ENCODE measurements at places on chromosomes 13 and 19.

DNA sequence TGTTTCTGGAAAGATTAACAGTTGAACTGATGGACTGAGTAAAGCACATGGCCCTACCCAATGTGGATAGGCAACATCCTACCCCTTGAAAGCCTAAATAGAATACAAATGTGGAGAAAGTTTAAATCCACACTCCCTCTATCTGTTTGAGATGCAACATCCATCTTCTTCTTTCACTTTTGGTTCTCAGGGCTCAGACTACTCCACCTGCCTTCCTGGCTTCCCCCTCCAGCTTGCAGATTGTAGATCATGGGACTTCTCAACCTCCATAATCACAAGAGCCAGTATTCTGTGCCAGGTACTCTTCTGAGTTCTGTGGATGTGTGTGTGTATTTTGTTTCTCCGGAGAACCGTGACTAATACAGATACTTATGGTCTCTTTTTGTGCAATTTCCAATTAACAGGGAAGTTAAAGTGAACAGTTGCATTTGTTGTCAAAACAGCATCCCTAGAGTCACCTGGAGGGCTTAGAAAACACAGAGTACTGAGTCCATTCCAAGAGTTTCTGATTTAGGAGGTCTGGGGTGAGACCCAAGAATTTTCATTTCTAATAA is 590.3 kb upstream of the MIR17HG start:
- no peak for DNase-seq

DNA sequence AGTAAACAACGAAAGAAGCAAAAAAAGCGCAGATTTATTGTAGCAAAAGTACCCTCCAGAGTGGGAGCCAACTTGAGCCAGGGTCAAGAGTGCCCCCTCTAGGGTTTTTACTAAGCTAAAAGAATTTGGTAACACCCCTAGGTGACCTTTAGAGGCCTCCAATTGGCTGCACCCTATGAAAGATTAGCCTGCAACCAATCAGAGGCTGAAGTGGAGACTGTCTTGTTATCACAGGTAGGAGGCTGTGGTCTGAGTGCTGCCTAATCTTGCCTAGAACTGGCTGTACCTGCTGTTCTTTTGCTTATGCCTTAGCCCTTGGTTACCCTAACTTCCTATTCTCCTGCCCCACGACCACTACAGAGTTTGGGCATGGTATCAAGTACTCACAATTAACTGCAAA is 38.3 kb downstream of the ANKRD10 start:
- DNase-seq, result no peak

- DNase-seq, result no peak
Observed at GRCh38 chr13:46176756-46177155, 5.2 kb downstream of the LCP1 start.

DNA sequence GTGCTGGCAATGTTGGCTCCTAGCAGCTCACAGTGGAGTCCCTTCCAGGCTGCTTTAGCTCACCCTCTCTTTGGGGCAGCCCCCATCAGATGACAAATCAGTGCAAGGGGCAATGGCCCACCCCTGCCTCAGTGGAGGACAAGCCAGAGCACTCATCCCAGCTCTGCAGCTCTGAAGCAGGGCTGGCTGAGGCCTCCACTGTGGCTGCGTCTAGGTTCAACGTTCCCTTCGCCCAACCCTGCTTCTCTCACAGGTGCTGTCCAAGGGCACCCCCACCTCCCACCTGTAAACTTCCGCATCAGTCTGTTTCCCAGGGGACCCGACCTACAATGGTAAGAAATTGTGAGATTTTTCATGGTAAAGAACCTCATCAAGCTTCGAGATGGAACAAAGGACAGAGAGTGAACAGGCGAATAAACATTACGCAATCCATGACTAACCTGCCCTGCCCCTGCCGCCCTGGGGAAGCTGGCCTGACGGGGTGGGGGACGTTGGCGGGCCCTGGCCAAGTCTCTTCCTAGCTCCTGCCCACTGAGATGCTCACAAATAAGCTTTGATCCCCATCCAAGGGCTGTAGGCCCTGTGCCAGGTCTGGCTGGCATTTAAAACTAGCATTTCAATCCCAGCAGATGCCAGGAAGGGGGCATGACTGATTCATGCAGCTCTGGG is 40.5 kb downstream of the DZIP1 start:
- DNase-seq, result peak; percentile 84

- DNase-seq, result peak; percentile 95
Observed at GRCh38 chr19:38831142-38831605, 420 bp downstream of the ECH1 start.

- no peak for DNase-seq
Observed at GRCh38 chr13:49342454-49342853, 94.7 kb downstream of the CDADC1 start.

DNA sequence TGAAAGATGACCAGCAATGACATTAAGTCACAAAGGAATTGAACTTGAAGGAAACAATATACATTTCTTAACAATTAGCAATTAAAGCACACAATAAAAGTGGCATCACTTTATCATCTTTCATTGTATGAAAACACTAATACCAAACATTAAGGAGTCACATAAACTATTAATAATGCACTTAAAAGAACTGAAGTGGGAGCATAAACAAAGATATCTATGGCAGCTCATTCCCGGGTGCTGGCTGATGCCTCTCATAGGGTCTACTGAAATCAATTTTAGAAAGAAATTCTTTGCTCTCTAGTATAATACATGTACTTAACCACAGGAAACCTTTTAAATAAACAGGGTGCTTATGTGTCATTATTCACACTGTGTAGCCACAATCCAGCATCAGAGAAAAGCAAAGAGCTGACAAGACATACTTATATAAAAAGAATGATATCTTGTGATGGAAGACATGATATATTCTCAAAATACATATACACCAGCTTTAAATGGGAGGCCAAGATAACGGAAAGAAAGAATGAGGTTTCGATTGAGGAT is 1207.8 kb downstream of the EFNB2 start:
- DNase-seq, result no peak

GRCh38 chr19:16516923-16517610 is 20.9 kb downstream of the C19orf44 start:
- no peak for DNase-seq

- DNase-seq, result no peak
Observed at GRCh38 chr19:2339644-2340310, 11.3 kb downstream of the SPPL2B start.

DNA sequence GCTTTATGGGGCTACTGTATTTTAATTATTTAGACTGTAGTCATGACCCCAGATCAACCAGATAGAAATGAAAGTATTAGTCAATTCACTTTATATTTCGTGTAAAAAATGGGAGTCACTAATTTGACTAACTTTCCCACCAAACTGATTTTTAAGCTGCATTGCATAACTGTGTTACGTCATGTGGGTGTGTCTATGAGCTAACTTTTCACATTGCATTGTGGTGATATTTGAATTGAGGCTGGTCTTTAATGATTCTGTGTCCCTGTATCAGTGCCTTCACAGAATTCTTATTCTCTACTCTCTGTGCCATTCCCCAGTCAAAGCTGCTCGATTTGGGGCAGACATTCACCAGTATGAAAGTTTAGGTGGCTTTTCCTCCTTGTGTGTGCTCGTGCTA is 172.7 kb upstream of the MAB21L1 start:
- no peak for DNase-seq

All from left lobe of liver (tissue), 2 donors.